ENCODE measurements at places on chromosomes 3 and 15.

GRCh38 chr15:90062462-90062932 lies 39.8 kb downstream of the IDH2 start:
- no peak for DNase-seq

DNA sequence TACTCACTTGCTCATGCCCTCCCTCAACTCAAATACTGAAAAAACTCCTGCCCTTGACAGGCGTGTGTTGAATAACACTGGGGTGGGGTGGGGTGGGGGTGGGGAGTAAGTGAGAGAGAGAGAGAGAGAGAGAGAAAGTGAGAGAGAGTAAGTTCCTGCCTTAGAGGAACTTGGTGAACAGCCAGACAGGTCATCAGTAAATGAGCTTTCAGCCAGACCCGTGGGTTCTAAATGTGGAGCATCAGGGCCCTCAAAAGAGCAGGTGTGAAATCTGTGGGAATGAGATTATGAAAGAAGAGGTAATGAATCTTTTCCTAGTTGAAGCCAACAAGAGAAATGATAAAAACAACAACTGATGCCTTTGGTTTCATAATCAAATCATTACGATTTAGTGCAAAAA lies 134.4 kb upstream of the FAM3D start:
- no peak for DNase-seq

GRCh38 chr15:29337156-29337959 lies 67.7 kb upstream of the NSMCE3 start:
- no peak for DNase-seq

DNA sequence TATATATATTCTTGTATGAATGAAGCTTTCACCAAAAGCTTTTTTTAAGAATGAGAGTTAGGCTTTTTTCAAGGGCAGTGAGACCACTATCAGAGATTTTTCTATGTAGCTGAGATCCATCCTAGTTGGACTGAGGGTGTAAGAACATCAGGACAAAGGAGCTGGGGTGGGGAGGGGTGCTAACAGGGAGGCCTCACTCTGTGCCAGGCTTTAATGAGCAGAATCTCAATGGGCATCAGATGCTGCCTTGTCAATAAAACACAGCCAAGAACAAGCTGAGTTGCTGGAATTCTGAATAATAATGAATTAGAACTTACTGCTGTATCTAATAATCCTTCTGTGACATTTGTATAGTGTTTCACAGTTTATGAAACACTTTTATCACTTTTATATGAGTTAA lies 41.4 kb upstream of the USP3 start:
- DNase-seq = no peak

DNA sequence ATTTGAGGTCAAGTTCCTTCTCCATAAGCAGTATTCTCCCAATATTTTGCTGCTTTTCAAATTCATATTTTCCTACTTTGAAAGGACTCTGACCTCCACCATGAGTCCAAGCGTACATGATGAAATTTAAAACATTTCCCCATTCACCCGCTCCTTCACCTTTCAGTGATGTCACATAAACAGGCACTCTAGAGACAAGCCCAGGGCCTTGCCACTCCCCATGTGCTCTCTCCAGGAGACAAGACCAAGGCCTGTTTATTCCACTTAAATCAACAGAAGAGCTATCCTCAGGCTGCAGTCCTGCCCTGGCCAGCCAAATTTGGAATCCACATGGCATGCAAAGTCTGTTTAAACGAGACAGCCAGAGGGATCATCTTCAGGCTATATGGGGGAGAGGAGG lies 161.5 kb downstream of the ARRDC4 start:
- no peak for DNase-seq

GRCh38 chr3:183503746-183504145 lies 51.8 kb downstream of the KLHL6 start:
- no peak for DNase-seq

- DNase-seq = no peak
These were observed 103.9 kb downstream of the ISL2 start for GRCh38 chr15:76440441-76440840.

DNA sequence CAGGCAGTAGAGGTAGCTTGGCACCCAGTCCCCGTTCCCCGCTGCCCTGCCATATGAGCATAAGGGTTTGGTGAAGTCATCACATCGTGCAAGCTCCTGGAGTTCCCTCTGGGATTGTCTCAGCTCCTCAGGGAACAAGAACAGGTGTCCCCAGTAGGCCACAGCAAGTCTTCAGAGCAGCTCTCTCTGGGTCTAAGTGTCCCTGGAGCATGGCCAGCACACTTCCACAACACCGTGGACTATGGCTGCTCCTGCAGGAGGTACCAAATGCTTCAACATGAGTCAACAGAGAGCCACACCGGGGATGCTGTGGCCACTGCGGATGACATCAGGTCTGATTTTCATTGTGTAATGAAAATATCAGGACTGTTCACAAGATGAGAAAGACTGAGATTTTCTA lies 23.1 kb downstream of the ABHD6 start:
- DNase-seq = no peak

GRCh38 chr3:116476691-116477090 lies 31.4 kb upstream of the LSAMP start:
- no peak for DNase-seq

DNA sequence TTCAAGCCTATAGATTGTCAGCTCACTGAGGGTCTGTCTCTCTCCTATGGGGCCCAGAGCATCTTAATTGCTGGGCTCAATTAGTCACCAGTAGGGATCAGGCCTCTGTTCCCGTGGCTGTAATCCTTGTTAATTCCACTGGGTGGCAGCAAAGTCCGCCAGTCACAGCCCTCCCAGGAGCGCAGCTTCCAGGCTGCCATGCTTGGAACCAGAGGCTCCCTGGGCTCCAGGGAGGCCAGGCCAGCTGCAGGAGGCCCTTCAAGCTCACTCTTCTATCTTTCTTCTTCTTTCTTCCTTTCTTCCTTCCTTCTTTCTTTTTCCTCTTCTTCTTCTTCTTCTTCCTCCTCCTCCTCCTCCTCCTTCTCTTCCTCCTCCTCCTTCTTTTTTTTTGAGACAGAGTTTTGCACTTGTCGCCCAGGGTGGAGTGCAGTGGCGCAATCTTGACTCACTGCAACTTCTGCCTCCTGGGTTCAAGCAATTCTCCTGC lies 14.4 kb downstream of the RNU5B-1 start:
- DNase-seq = peak; percentile 74

- DNase-seq = no peak
These were observed 599.4 kb downstream of the UNC13C start for GRCh38 chr15:54577476-54578250.

GRCh38 chr3:112976001-112976400 lies 1.1 kb upstream of the CD200R1 start:
- DNase-seq = no peak

DNA sequence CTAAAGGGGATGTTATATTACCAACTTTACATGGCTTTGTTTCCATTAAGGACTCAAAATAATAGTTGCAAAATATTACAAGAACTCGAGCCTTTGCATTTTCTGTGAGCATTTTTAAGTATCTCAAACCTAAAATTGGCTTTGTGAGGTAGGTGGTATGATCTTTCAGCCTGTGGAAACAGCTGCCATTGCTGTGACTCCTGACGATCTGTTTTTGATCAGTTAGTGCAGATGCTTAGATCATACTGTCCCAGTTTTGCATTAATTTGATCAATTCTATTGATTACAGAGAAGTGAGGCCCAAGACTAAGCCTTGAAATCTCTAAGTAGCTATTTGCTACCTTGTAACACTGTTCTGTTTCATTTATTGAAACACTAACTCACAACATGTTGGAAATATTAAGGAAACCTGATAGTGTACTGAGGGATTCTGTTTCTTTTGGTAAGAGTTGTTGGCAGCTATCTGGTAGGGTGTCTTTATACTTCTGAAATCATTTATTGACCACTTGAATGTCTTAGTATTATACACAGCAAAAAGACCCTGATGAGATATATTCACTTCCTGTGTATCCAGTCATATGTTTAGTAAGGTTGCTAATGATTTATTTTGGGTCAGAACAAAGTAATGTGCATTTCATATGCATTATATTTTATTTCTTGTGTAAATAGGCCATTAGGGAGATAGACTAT lies 14.8 kb downstream of the SKIL start:
- no peak for DNase-seq

DNA sequence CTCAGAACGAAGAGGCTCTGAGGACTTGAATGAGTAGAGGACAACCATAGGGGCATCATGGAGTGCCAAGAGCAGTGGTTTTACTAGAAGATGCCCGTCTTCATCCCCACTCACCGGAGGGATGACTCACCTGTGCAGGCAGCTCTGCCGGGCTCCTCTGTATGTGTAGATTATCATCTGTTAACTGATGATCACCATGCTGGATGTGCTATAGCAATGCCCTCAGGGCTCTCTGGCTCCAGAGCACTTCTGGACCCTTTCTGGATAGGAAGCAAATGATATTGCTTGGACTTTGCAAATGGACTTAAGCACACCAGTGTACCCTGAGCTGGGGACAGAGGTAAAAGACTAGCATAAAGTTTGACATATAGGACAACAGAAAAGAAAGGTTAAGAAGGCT lies 10.2 kb upstream of the TGFBR2 start:
- no peak for DNase-seq

- no peak for DNase-seq
These were observed 38.0 kb downstream of the MEF2A start for GRCh38 chr15:99603828-99604227.

DNA sequence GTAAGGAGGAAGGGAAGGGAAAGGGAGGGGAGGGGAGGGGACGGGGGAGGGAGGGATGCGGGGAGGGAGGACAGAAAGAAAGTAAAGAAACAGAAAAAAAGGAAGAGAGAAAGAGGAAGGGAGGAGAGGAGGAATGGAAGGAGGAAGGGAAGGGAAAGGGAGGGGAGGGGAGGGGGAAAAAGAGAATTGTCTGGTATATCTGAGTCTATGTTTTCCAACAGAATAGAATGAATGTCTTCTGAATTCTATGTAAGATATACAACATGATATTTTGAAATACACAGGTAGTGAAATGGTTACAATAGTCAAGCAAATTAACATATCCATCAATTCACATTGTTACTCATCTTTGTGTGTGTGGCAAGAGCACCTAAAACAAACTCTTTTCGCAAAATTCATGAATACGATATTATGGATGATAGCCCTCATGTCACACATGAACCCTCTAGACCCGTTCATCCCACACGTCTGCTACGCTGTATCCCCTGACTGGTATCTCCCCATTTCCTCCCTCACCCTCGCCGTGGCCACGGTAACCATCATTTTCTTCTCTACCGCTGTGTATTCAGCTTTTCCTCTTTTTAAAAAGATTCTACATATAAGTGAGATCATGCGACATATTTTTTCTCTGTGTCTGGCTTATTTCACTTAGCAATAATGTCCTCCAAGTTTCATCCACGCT lies 168.9 kb downstream of the XXYLT1 start:
- DNase-seq = no peak

GRCh38 chr15:86634146-86634545 lies 554.5 kb downstream of the AGBL1 start:
- DNase-seq = no peak

DNA sequence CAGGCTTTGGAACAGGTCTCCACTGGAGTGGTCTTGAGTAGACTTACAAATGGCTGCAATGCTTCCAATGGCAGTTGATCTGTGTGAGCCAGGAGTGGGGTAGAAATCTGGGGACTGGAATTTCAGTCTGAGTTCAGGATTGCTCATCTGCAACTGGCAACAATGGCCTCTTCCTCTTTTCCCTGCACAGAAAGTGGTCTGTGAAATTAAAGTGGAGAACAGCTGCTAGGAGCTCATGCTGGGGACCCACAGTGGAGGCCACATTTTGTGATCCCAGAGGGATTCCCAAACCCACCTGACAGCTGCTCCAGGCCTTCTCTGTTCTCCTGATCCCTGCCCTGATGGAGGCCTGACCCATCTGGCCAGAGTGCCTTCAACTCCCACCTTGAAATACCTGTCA lies 49.6 kb downstream of the CEMIP start:
- no peak for DNase-seq

DNA sequence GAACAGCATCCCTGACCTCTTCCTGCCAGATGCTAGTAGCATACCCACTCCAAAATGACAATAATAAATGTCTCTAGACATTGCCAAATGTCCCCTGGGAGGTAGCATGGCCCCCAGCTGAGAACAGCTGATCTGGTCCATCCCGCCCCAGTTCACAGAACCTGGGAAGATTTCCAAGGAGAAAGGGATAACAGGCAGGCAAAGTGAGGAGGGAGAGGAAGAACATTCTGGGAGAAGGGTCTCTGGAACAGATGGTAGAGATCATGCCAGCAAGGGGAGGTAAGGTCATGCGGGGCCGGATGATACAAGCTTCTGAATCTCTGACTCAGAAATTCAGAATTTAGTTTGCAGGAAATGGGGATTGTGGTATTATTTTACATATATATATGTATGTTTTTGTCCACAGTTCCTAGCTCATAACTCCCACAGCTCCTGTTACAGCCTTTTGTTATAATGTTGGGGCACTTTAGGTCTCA lies 192.7 kb downstream of the SUCLG2 start:
- DNase-seq = no peak

- DNase-seq = no peak
These were observed 8.8 kb downstream of the CCDC71 start for GRCh38 chr3:49157289-49157688.

DNA sequence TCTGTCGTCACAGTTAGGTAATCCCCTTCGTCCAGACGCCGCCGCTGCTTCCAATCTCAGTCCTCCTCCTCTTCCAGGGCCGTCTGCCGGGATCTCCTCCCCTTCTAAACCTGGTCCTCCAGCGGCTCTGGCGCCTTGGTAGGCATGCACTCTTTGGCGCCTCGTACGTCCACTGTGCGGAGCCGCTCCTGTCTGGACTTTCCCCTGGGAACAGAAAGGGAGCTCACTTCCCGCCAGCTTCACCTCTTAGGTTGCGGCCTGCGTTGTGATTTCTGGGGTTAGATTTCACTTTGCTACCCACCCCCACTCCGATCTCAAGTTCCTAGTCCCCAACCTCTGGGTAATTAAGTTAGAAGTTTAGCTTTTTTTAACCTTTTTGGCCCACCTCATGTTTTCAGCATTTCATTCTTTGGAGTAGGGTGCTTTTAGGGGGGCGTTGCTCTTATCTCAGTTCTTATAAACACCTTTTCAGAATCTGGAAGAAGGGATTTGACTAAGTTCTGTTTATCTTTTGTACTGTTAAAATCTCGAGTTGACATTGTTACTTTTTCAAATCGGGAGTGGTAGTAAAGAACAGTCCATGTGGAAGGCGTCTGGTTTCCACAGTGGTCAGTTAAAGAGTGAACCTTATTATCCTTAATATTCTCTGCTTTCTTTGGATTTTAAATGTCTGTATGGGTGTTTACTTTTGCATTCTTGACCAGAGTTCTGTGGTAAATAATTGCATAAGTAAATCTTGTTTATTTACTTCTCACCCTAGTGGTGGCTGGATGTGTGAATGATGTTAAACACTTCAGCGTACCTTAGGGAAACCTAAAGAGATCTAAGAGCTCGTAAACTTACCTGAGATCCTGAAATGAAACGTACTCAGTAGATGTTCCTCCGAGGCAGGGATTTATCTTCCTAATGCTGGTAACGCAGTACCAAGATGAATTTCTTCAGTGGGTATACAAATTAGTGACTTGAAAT lies 611 bp downstream of the CTDSPL2 start:
- no peak for DNase-seq

GRCh38 chr3:197820550-197821335 lies 29.7 kb downstream of the LRCH3 start:
- DNase-seq = no peak

- DNase-seq = no peak
These were observed 495.2 kb upstream of the EPHA6 start for GRCh38 chr3:96319166-96319565.

GRCh38 chr3:41198526-41198925 lies 779 bp upstream of the CTNNB1 start:
- DNase-seq = peak; percentile 28

- no peak for DNase-seq
These were observed 29.1 kb downstream of the HDAC11 start for GRCh38 chr3:13509059-13509815.

GRCh38 chr3:175398676-175399075 lies 539.5 kb downstream of the NAALADL2 start:
- DNase-seq = no peak

- DNase-seq = no peak
These were observed 6.7 kb downstream of the MRAS start for GRCh38 chr3:138355071-138355470.

Measured in heart right ventricle (tissue), 16 donors.